ENCODE measurements at places on chromosomes 2 and 18.

DNA sequence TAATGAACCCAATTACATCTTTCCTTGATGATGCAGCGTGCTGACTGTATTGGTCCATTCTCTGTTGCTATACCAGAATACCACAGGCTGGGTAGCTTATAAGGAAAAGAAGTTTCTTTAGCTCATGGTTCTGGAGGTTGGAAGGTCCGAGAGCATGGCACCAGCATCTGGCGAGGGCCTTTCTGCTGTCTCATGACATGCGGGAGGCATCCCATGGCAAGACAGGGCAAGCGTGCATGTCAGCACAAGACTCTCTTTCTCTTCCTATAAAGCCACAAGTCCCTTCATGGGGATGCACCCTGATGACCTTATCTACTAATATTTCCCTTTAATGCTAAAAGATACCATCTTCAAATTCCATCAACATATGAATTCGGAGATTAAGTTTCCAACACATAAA lies 122.8 kb upstream of the FHL2 start:
- DNase-seq, result no peak

DNA sequence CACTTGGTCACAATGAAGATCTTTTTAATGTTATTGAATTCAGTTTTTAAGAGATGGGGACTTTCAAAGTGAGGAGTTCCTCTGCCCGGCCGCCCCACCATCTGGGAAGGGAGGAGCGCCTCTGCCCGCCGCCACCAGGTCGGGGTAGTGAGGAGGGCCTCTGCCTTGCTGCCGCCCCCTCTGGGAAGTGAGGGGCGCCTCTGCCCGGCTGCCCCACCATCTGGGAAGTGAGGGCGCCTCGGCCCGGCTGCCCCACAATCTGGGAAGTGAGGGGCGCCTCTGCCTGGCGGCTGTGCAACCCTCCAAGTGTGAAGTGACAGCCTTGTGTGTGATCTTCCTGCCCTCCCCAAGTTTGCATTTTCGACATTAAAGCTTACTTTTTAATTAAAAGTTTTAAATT lies 899.3 kb downstream of the TRIB2 start:
- DNase-seq, result no peak

DNA sequence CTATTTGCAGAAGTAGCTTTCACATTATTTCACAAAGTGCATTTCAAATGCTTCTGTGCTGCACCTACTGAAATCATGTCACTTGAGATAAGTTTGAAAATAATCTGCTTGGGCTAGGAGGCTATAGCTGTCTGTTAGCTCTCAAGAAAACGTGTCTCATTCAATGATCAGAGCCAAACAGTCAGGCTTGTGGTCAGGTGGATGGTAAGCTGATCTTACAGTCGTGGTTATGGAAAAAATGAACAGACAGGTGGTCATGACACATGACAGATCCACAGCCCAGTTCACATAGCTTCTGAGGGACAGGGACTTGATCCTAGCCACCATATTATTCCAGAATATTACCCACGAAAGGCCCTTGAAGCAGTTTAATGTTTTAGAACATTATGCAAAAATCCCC lies 26.5 kb upstream of the RFX8 start:
- DNase-seq, result no peak

- DNase-seq, result no peak
Observed at GRCh38 chr2:24871852-24872333, 48.1 kb downstream of the ADCY3 start.

DNA sequence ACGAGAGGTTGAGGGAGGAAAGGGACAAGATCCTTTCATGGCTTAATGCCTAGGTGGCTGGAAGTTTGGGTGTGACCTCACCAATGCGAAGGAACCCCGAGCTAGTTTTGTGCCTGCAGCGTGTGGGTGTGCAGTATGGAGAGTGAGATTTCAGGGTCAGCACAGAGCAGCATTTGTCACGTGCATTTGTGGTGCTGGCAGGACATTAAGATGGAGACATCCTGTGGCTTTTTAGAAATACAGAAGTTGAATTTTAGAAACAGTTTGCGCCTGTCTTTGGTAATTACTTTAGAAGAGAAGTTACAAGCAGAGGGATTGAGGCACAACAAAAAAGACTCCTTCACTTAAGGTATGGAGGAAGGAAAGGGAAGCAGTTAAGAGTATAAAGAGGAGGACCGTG lies 258.2 kb upstream of the THUMPD2 start:
- no peak for DNase-seq

DNA sequence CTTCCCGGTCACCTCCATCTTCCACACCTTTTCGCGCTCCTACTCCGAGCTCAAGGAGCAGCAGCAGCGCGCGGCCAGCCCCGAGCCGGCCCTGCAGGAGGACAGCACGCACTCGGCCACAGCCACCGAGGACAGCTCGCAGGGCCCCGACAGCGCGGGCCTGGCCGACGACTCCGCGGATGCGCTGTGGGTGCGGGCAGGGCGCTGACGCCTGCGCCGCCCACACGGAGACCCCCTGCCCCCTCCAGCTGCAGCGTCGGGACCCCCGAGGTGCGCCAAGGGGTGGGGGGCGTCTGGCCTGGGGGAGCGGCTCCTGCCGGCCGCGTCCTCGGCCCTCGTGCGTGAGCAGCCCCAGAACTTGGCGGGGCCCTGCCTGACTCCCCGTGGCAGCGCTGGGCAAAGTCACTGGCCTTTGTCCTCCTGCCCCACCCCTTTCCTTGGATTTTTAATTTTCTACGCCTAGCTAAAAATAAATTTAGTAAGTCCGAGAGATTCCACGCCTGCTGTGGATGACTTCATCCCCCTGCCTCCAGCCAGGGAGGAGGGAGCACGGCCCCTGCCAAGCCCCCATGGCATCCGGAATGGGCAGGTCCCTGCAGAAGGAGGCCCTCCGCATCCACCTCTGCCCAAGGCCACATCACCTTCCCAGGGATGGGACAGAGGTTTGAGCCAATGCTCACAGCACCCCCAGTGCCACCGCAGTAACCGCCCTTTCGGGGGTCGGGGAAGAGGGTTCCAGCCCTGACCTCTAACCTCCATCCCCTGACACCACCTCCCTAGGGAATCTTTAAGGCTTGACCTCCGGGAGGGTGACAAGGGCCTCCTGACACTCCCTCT lies 51.6 kb downstream of the SLC66A2 start:
- no peak for DNase-seq

DNA sequence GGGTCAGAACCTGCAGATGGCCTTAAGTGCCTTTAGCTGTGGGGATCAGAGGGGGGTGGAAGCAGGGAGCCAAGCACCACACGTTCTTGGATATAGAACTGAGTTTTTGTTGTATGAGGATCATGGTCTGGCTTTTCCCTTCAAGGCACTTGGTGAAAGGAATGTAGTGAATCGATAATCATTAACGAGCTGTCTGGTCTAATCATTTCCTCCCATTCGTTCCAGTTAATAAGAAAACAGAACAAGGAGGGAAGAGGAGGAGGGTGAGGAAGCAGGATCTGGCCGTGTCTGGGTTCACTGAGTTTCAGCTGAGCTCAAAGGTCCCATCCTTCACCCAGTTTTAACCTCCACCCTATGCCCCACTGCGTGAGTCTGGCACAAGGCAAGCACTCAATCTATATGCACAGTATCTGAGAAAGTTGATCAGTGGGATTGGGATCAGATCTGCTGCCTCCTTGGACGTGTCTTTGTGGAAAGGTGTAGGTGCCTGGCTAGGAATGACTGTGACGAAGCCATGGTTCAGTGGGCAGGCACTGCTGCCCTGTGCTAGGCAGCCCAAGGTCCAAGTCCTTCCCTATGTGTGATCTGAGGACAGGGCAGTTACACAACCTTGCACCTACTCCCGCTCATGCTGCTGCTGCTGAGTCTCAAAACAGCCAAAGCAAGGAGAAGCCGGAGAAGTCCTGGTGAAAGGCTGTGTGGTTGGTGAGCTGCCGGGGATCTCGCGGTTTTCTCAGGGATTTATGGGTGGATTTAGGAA lies 54.8 kb downstream of the GALNT14 start:
- no peak for DNase-seq

DNA sequence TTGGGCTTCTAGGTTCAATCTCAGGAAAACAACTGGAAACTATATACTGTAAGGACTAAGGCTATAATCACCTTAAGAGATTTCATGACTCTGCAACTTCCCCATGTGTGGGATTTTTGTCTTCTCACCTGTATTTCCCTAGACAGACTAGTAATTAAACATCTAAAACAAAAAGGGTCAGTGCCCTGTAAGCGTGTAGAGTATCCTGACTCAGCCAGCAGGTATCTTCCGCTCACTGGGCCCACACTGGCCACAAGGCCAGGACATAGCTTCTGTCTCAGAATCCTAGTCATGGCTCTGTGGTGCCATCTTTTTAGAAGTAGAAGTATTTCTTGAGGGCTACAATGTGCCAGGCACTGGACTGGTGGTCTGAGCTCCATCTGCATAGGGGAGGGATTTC lies 28.8 kb upstream of the KCMF1 start:
- DNase-seq, result no peak
